H7 (cell line): ENCODE measurements at places on chromosomes 16 and 17. TPM values are rescaled to one million over a fixed set of nuclear protein-coding genes. Genes with fewer than 3 reads are reported as not detected.

DNA sequence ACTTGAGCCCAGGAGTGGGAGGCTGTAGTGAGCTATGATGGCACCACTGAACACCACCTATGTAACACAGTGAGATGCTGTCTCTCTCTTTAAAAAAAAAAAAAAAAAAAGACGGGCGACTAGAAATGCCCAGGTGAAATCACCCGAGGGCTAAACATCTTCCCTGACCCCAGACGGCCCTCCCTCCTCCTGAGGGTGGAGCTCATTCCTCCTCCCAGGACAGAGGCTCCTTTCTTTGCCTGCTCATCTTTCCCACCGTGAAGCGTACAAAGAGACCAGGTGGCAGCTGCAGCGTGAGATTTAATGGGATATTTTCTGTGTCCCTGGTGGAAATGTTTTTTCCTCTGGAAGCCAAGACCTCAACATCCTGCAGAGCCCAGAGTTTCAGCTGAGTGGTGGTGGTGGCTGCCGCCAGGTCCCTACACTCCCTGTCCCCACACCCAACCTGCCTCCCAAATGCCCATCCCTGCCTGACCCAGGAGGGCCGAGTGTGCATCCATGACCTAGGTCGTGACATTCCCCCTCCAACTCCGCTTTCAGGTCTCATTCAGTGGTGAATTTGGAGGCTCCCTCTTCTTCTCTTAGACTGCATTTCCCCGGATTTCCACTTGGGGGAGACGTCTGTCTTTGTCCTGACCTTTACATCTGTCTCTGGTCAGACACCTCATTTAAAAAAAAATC is 14.4 kb upstream of the GPRC5B start:
- DNase-seq = peak; percentile 79

DNA sequence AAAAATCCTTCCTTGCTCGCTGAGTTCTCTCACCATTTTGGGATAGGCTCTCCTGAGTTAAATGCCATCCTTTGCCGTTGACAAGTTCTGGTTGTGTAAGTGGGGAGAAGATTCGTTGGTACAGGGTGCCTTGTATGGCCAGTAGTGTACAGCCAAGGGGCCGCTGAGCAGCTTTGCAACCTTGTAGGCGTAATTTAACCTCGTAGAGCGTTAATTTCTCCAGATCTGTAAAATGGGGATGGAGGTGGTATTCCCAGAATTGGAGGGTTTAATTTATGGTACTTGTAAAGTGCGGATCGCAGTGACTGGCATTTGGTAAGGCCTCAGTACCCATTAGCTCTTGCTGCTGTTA is 1.4 kb downstream of the ARSG start:
- no peak for DNase-seq

- DNase-seq = peak; percentile 73
These were observed 11.4 kb upstream of the MRPS23 start for GRCh38 chr17:57861000-57861789.

DNA sequence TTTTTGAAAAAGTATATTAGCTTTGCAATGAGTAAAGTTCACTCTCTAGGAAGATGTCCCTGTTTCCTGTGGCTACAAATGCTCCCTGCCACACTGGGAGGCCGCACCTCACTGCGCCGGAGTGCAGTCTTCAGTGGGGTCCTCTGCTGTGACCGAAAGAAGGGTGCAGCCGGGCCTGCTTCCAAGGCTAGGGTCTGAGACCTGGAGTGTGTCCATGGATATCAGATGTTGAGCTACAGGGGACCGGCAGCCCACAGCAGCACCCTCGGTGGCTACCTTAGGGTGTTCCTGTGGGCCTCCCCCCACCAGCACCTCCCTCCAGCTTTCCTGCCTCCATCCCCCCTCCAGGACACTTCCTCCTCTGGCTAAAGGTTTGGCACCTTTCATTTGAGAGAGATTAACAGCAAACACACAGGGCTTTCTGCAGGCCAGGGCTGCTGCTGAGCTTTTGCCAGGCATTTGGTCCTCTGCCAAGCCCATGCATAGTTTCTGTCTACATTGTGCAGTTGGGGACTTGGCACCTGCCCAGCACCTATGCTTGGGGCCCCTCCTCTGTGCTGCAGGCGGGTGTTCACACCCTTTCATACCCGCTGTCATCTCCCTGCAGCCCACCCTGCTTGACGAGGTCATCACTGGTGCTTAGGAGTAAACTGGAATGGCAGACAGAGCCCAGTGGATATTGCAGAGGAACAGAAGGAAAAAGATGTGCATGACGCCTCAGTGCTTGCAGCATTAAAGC is 33.8 kb upstream of the CRISPLD2 start:
- DNase-seq = no peak

GRCh38 chr16:30395992-30396585 is 869 bp downstream of the ZNF48 start:
- DNase-seq = no peak

- DNase-seq = no peak
These were observed 131.9 kb upstream of the XYLT1 start for GRCh38 chr16:17602678-17603077.

- DNase-seq = peak; percentile 48
These were observed 10.9 kb upstream of the ITGA2B start for GRCh38 chr17:44400226-44400847.

- DNase-seq = peak; percentile 35
These were observed 6.2 kb downstream of the ENGASE start for GRCh38 chr17:79080761-79081290.

DNA sequence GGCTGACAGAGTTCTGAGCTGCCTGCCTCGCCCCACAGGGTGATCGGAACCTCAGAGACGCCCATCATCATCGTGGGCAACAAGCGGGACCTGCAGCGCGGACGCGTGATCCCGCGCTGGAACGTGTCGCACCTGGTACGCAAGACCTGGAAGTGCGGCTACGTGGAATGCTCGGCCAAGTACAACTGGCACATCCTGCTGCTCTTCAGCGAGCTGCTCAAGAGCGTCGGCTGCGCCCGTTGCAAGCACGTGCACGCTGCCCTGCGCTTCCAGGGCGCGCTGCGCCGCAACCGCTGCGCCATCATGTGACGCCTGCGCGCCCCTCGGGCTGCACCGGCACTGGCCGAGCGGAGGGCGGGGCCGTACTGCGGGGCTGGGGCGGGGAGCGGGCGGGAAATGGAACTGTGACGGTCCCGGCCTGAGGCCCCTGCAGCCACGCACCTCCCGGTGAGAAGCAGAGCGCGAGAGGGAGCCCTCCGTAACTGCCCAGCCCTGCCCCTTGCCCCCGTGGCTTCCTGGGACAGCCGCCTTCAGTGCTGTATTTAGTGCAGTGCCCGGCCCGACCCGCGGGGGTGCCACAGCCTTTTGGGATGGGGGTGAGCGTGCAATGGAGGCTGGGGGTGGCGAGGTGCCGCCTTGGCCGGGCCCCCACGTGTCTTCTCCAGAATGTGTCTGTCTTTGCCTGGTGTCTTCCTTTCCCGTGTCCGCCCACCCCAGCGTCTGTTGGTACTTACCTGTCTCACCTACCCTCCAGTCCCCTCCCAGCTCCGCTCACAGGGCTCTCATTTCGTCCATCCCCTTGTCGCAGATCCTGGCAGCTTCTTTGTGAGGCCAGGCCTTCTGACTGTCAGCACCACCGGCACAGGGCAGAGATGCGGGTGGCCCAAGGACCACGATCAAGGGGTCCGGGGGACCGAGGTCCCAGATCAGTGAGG is 9.8 kb downstream of the RASL10B start:
- peak; percentile 93 for DNase-seq

DNA sequence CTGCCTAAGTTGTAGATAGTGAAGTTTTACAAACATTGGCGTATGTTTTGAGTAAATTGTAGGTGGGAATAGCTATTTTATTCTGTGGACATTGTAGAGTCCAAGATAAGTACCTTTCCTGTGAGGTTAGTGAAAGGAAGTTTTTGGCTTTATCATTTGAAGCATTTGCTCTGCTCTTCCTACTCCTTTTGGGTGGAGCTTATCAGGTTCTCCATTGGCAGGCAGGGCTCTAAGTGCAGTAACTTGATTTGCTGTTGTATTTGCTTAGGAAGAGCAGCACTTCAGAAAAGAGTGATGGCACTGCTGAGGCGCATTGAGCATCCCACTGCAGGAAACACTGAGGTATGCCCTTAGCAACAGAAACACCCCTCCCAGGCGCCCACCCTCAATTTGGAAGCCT is 70.1 kb downstream of the OMG start:
- no peak for DNase-seq

- no peak for DNase-seq
These were observed 386.5 kb downstream of the CPPED1 start for GRCh38 chr16:12417030-12417814.

GRCh38 chr17:50577451-50577954 is 17.0 kb downstream of the CACNA1G start:
- no peak for DNase-seq

GRCh38 chr16:67146523-67147357 is 4.1 kb downstream of the B3GNT9 start:
- DNase-seq = no peak

DNA sequence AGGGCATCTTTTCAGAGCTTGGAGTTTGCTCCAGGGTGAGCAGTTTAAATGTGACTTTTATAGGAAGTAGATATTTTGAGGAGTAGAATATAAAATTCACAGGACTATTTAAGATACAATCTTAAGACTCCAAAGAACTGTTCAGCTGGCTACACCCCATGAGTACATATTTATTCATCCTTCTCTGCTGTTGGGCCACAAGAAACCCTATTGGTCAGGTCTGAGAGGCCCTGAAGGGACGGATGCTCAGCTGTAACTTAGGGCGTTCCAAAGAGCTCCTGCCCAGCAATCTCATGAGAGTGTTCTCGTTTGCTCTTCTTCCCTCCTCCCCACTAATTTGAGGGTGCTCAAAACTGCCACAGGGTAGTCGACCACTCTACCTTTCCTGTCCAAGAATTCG is 7.3 kb downstream of the ST6GALNAC2 start:
- no peak for DNase-seq

GRCh38 chr17:64506576-64507412 is at the start of gene CEP95:
CEP95 (plus strand) TSS chr17:64506977; CDS start chr17:64507098, 121 bp downstream.
- DNase-seq = peak; percentile 94

INCA1 gene
- 0.42 and 0.63 TPM in 2 replicates for total RNA-seq

TPSD1 gene
- not detected in 2 replicates for total RNA-seq

CFAP97D1 gene
- total RNA-seq = 0.21 and 0.37 TPM in 2 replicates

SSH2 gene
- 5.5 and 8.0 TPM in 2 replicates for total RNA-seq

SPNS3 gene
- total RNA-seq = 0.52 TPM in 1 of 2 replicates, not detected in the other

P3H4 gene
- total RNA-seq = 34.7 and 44.6 TPM in 2 replicates

KCTD5 gene
- 35.2 and 36.7 TPM in 2 replicates for total RNA-seq

KRTAP9-2 gene
- not detected in 2 replicates for total RNA-seq

BANP gene
- total RNA-seq = 37.3 and 39.3 TPM in 2 replicates

RAB40C gene
- 26.3 and 26.4 TPM in 2 replicates for total RNA-seq

PPP1R1B gene
- 8.3 and 11.8 TPM in 2 replicates for total RNA-seq

KRTAP4-4 gene
- total RNA-seq = not detected in 2 replicates

ARHGAP23 gene
- total RNA-seq = 15.4 and 17.2 TPM in 2 replicates

ADCY9 gene
- total RNA-seq = 6.0 and 6.5 TPM in 2 replicates

GDPD3 gene
- 0.31 and 1.8 TPM in 2 replicates for total RNA-seq

CHST5 gene
- total RNA-seq = 0.90 TPM in 1 of 2 replicates, not detected in the other

KRTAP4-3 gene
- not detected in 2 replicates for total RNA-seq
